Liver (tissue), 10 donors: ENCODE measurements at places on chromosomes 6 and 20. TPM values are rescaled to one million over a fixed set of nuclear protein-coding genes. Genes with fewer than 3 reads are reported as not detected.

The VGLL2 gene
- not detected for total RNA-seq

The HLA-DQB1 gene
- total RNA-seq, result 12.4 TPM

The PRDM13 gene
- not detected for total RNA-seq

The FAM209B gene
- total RNA-seq, result not detected

The PRSS35 gene
- 3.3 TPM for total RNA-seq

The HLA-DQA1 gene
- total RNA-seq, result 8.5 TPM

- no peaks in the 10 kb centered on the region for H3K36me3 ChIP-seq
- H3K27me3 ChIP-seq, result no peaks in the 10 kb centered on the region
- no peak for DNase-seq
- H3K4me3 ChIP-seq, result no peak overlapping the region
- H3K4me1 ChIP-seq, result no peaks in the 10 kb centered on the region
These were observed 19.4 kb upstream of the RAET1L start for GRCh38 chr6:150044621-150045145.

GRCh38 chr6:2768696-2769095 lies 3.5 kb downstream of the WRNIP1 start:
- H3K27ac ChIP-seq, result no peak overlapping the region
- DNase-seq, result no peak
- no peaks in the 10 kb centered on the region for H3K27me3 ChIP-seq
- peaks cover 45% of the 10 kb centered on the region for H3K4me1 ChIP-seq
- H3K36me3 ChIP-seq, result no peaks in the 10 kb centered on the region

DNA sequence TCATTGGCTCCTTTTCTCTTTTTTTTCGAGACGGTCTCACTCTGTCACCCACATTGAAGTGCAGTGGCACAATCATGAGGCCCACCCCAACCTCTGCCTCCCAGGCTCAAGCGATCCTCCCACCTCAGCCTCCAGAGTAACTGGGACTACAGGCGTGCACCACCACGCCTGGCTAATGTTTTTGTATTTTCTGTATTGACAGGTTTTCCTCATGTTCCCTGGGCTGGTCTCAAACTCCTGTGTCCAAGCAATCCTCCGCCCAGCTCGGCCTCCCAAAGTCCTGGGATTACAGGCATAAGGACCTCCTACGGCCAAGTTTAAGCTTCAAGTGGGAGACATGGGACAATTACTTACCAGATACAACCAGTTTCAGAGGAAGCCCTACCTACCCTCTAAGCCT lies 9.4 kb upstream of the POU5F1 start:
- no peak overlapping the region for H3K27ac ChIP-seq
- H3K27me3 ChIP-seq, result no peaks in the 10 kb centered on the region
- no peaks in the 10 kb centered on the region for H3K36me3 ChIP-seq
- H3K4me3 ChIP-seq, result no peak overlapping the region

- H3K27ac ChIP-seq, result no peak overlapping the region
- no peaks in the 10 kb centered on the region for H3K4me1 ChIP-seq
- H3K36me3 ChIP-seq, result no peaks in the 10 kb centered on the region
- no peak overlapping the region for H3K4me3 ChIP-seq
- no peak for DNase-seq
These were observed 23.2 kb upstream of the PTCHD4 start for GRCh38 chr6:48134246-48134645.

- H3K27me3 ChIP-seq, result no peaks in the 10 kb centered on the region
- H3K27ac ChIP-seq, result no peak overlapping the region
- DNase-seq, result no peak
- peak overlapping the region; percentile 78 for H3K4me3 ChIP-seq
- no peaks in the 10 kb centered on the region for H3K36me3 ChIP-seq
These were observed 930 bp upstream of the RRAGD start for GRCh38 chr6:89413006-89413400.

GRCh38 chr20:13341737-13342393 lies 120.8 kb downstream of the ISM1 start:
- H3K4me3 ChIP-seq, result no peak overlapping the region
- no peaks in the 10 kb centered on the region for H3K36me3 ChIP-seq
- H3K4me1 ChIP-seq, result no peaks in the 10 kb centered on the region
- no peaks in the 10 kb centered on the region for H3K27me3 ChIP-seq

- H3K36me3 ChIP-seq, result no peaks in the 10 kb centered on the region
- no peak for DNase-seq
- no peaks in the 10 kb centered on the region for H3K4me1 ChIP-seq
- no peak overlapping the region for H3K4me3 ChIP-seq
- H3K27ac ChIP-seq, result no peak overlapping the region
These were observed 2.9 kb upstream of the POU5F1 start for GRCh38 chr6:31173406-31173805.

DNA sequence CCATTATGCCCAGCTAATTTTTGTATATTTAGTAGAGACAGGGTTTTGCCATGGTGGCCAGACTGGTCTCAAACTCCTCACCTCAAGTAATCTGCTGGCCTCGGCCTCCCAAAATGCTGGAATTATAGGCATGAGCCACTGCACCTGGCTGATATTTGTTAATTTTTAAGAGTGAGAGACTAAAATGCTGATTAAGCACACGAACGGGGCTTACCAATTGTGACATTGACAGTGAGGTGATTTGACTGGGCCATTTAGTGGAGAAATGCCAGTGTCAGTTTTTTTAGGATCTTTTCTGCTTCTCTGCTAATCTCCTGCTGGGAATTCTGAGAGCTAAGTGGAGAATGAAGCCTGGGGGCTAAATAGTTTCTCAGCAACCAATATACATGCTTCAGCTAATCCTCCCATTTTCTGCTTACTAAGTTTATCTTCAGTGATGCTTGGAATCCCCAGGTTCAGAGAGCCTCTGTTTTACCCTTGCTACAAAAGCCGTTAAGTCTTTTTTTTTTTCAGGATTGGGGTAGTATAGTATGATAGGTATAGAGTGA lies 9.8 kb upstream of the DEFB123 start:
- H3K27me3 ChIP-seq, result peaks cover 3% of the 10 kb centered on the region
- H3K36me3 ChIP-seq, result no peaks in the 10 kb centered on the region
- DNase-seq, result no peak
- no peaks in the 10 kb centered on the region for H3K4me1 ChIP-seq
- no peak overlapping the region for H3K4me3 ChIP-seq
- no peak overlapping the region for H3K27ac ChIP-seq

- no peak overlapping the region for H3K27ac ChIP-seq
- no peaks in the 10 kb centered on the region for H3K36me3 ChIP-seq
- DNase-seq, result no peak
- H3K4me1 ChIP-seq, result no peaks in the 10 kb centered on the region
- no peaks in the 10 kb centered on the region for H3K27me3 ChIP-seq
These were observed 103.7 kb downstream of the PDSS2 start for GRCh38 chr6:107355659-107356058.

- no peak for DNase-seq
- peaks cover 6% of the 10 kb centered on the region for H3K27me3 ChIP-seq
- H3K4me3 ChIP-seq, result no peak overlapping the region
- no peaks in the 10 kb centered on the region for H3K4me1 ChIP-seq
These were observed 114.8 kb downstream of the CRYBG1 start for GRCh38 chr6:106475284-106475683.

DNA sequence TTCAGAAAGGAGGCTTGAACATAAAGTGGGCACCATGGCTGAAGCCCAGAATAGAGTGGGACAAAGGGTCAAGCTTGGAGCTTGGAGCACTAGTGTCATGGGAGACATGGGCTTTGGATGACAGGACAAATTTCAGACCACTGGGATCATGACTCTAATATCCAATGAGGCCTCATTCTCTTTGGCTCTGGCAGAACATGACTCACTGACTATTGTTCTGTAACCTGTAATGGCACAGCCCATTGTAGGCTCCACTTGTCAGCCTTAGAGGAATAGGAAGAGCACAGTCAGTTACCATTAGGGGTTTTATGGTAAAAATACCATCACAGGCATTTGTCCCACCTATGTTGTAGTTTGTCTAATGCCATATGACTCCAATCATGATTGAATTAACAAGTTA lies 34.0 kb upstream of the MMS22L start:
- no peaks in the 10 kb centered on the region for H3K4me1 ChIP-seq
- no peak overlapping the region for H3K27ac ChIP-seq
- H3K27me3 ChIP-seq, result no peaks in the 10 kb centered on the region
- DNase-seq, result no peak
- H3K4me3 ChIP-seq, result no peak overlapping the region

DNA sequence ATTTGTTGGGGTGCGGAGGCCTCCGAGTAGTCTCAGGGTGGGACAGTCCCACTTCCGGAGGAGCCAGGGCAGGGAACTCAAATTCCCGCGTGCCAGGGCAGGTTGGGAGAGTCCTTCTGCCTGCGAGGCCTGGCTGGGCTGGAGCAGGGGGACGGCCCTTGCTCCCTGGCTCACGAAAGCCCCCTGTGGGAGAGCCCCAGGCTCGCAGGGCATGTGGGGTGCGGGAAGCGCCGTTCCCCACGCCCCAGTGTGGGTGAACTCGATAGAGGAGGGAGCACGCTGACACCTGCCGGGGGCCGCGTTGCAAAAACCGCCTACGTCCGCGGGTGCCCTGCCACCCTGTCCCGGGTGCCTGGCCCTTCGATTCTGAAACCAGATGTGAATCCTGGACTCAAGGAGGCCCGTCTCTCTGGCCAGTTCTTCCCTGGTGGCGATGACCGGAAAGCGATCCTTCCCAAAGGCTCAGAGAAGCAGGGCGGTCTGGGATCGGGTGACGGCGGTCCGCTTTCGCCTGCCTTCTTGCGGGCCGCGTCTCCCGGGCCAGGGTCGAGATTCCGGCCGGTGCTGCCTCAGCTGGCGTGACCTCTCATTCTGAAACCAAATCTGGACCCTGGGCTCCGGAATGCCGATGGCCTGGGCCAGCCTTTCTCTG lies 1846.5 kb upstream of the DEFB115 start:
- H3K36me3 ChIP-seq, result no peaks in the 10 kb centered on the region
- H3K4me3 ChIP-seq, result peak overlapping the region; percentile 31
- H3K27ac ChIP-seq, result no peak overlapping the region
- no peaks in the 10 kb centered on the region for H3K4me1 ChIP-seq
- DNase-seq, result no peak
